Stimulated activated CD8-positive, alpha-beta memory T cell treated with anti-CD3 and anti-CD28 coated beads, Interleukin-7, amount 100 ng/mL, for 4 hours (primary cell): ENCODE measurements at places on chromosomes 7 and 10.

DNA sequence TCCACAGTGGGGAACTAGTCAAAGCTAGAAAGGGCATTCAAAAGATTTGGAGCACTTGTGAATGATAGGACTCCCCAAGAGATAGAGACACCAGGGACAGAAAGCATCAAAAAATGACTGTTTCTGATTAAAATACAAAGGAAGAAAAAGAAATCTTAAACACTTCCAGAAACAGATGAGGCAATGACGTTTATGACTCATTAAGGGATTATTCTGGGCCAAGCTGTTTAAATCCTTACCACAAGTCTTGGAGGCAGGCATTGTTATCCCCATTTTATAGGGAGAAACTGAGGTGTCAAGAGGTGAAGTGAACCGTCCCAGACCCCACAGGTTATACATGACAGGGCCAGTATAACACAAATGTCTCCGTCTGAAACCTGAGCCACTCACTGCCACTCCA is 68.3 kb upstream of the AMPH start:
- no peak for DNase-seq

- DNase-seq = no peak
These were observed 50.0 kb downstream of the VWA2 start for GRCh38 chr10:114289096-114289436.

DNA sequence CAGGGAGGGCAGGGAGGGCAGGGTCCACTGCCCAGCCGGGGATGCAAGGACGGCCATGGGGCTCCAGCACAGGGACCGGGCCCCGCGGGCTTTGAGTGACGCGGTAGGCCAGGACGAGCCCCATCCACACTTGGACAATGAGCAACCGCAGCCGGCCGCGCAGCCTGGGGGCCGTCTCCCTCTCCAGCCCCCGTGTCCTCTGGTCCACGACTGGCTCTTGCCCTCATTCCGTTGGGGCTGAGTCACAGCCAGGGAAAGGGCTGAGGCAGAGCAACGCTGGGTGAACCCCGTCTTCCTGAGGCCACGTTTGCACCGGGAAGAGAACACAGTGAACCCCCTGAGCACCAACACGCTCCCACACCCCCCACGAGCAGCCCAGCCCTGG is 23.7 kb downstream of the SHH start:
- no peak for DNase-seq

DNA sequence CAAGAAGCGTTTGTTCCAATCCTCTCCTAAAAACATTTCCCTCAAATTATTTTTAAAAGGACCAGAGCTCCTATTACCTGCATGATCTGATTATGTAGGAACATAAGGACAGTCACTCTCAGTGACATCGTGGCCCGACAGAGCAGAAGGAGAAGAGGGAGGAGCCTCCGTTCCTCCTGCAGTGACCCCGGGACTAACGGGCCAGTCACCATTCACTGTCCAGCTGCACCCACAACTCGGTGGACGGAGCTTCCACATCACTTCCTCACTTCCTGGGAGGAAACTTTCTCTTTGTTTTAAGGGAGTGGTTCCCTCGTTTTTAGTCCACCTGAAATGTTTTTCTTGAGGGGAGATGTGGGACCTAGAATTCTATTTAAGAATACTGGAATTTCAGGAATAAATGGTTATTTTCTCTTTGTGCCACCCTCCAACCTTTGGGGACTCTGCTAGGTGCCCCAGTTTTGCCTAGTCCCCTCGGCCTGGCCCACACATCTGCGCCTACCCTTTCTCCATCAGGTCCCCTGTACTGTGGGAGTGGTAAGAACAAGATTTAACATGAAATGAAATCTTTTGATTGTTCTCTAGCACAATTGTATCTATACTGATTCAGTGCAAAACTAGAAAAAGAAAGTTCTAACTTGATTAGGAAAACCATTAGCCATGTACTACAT is 173.5 kb upstream of the RNF32 start:
- no peak for DNase-seq

DNA sequence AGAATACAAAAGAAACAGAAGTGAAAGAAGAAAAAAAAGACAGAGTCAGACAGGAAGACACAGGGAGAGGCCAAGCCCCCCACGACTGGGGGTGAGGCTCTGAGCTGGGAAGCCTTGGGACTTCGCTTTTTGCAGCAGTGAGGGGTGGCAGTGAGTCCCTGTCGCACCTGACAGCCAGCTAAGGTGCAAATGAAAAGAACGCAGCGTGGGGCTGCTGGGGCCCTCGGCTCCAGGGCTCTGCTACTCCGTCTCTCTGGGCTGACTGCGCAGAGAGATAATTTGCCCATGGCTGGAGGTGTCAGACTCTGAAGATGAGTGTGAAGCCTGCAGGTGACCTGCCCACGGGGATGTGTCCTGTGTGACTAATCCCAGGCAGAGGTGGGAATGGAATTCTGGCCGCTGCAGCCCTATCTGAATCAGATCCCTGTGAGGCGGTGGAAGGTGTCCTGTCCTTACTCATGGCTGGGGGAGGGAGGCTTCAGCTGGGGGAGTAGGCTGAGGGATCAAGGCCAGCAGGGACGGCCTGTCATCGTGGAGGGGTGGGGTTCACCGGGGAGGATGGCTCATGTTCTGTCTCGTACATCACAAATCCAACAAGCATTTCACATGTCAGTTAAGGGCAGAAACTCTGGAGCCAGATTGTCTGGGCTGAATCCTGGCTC is 96.4 kb downstream of the SLIT1 start:
- DNase-seq = no peak

GRCh38 chr10:61463035-61463909 is 10.1 kb upstream of the TMEM26 start:
- no peak for DNase-seq

GRCh38 chr10:48444266-48444665 is 137.8 kb downstream of the MAPK8 start:
- DNase-seq = no peak

DNA sequence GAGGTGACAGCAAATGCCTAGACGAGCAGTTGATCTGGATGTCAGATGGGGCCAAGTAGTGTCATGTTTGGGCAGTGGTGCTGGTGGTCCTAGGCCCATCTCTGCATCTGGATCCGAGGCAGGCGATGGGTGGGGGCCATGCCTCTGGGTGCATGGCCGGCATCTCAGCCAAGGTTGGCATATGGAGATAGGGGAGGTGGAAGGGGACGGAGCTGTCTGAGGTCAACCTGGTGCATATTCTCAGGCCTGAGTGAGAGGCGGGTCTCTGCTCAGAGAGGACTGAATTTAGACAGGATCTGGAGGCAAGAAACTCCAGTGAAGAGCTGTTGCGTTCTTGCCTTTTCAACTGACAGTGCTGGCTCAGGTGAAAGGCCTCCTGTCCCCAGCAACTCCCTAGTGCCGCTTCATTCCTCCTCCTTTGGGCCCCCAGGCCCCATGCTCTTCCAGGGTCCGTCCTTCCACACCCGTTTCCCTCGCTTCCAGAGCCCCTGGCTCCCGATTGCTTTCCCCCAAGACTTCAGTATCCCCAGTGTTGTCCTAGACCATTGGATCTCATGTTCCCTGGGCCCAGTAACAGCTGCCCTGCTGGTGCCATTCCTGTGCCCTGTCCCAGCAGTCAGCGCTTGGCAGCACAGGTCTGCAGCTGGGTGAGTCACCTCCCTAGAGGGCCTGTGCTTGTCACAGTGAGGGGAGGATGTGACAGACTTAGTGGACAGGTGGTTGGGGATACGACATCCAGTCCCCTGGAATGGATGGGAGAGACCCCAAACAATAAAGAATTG is 32.6 kb downstream of the GBX1 start:
- DNase-seq = no peak

DNA sequence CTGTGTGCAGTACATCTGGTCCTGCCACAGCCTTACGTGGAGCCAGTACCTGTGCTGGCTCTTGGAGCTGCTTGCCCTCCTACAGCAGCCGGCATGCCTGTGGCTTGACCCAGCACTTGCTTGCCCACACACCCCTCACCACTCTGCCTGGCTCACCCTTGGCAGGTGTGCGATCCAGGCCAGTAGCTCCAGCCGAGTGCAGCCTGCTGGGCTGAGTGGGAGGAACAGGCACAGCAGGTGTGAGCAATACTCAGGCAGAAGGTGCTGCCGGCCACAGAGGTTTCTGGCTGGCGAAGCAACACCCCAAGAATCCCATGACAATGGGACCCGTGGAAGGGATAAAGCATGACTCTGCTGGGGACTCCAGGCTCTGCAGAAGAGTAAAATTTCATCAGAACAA is 173.5 kb upstream of the ADCY1 start:
- no peak for DNase-seq

DNA sequence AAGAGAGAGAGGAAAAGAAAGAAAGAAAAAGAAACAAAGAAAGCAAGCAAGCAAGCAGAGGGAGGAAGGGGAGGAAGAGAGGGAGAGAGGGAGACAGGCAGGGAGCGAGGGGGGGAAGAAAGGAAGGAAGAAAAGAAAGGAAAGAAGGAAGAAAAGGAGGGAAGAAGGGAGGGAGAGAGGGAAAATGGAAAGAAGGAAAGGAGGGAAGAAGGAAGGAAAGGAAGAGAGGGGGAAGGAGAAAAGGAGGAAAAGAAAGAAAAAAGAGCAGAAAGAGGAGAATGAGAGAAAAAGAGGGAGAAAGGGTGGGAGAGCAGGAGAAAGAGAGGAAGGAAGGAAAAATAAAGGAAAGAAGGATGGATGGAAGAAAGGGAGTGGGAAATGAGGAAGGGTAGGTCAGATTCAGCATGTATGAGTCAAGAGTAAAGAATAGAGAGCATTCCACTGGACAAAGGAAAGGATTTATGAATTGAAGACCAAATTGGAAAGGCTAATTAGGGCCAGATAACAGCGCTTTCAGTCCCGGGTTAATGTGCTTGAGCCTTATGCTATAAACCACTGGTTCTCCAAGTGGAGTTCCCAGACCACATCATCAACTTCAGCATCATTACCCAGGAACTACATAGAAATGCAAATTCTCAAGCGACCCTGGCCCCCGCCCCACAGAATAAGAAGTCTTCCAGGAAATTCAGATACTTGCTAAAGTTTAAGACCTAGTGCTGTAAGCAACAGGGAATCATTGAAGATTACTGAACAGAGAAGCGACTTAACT is 85.1 kb downstream of the C10orf90 start:
- DNase-seq = no peak

- no peak for DNase-seq
These were observed 24.4 kb downstream of the ASNS start for GRCh38 chr7:97847791-97848190.

DNA sequence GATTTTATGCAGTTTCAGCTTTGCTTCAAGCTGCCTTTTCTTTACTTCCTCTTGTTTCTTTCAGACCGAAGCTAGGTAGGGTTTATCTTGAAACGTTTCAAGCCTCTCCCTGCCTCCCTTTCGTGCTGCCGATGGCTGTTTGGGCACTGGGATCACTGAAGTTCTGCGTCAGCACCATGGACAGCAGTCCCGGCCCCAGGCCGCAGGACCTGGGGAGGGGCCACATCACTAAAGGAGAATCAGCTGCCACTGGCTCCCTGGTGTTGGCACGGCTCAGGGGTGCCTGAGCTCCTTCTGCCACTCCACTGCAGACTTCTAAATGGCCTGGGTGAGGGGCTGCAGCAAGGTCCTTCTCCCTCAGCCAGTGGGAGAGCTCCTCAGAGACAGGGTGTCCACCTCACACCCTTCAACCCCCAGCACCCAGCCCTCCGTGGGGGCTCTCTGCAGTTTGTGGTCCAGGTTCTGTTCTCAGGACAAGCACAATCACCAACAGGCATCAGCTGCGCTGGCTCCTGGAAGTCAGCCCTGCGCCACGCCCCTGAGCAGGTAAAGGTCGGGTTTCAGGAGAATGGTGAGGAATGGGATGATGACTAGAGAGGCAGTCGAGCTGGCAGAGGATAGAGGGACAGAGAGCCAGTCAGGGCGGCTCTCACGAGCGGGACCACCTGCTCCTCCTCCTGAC is 387.2 kb downstream of the TCERG1L start:
- DNase-seq = no peak

DNA sequence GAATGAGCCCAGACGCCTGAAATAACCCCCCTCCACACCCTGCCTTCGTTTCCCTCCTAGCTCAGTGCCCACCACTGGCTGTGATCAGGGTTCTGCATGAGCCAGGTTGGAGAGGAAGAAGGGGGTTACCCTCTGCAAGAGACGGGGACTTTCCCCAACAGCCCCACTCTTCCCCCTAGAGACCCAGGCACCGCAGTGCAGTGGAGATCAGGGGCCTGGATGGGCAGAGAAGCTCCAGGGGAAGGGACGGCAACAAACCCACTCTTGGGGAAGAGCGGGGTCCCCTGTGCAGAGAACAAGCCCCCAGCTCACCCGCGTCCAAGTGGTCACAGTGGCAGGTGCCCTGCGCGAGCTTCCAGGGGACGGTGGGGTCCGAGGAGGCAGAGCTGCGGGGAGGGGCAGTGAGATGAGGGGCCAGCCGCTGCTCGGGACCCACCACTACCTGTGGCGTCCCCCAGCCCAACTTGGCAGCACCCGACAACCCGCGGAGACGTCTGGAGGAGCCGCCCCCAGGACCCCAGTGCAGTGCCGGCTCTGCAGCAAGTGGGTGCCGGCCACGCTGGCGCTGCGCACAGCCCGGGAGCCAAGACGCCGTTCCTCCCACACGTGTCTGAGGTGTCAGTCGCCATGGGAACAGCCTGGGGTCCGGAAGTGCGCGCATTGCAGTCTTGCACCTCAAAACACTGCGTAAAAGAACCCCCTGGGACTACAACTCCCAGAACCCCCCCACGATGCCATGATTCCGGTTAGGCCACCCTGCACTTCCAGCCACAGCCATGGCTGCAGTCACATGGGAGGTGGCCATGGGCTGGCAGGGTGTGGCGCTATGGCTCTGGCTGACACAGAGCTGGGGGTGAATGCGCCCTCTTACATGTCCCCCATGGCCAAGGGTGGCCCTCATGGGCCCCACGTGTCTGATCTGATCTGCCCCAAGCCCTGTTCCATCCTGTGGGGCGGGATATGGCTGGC is 45.8 kb upstream of the WIPI2 start:
- peak; percentile 27 for DNase-seq

DNA sequence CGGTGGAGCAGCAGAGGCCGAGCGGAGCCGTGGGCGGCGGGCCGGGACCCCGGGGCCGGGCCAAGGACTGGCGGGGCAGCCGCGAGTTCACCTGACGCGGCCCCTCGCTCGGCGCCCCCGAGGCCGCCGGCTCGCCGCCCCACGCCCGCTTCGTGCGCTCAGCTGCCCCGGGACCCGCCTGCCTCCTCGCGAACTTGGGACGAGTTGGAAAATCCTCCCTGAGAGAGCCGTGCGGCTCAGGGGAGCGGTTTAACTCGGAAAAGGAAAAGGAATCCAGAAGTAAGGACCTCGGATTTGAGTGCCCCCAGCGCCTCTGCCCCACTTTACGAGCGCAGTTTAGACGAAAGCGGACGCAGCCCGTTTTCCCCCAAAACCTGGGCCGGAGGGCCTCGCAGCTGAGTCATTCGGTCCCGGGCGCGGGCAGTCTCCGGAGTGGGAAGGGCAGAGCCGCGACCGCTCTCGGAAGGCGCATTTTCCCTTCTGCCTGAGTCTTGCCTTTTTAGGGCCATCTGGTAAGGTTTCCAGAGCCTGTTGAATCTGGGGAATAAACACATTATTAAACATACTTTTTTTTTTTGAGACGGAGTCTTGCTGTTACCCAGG is 744 bp downstream of the CREM start:
- DNase-seq = peak; percentile 26

DNA sequence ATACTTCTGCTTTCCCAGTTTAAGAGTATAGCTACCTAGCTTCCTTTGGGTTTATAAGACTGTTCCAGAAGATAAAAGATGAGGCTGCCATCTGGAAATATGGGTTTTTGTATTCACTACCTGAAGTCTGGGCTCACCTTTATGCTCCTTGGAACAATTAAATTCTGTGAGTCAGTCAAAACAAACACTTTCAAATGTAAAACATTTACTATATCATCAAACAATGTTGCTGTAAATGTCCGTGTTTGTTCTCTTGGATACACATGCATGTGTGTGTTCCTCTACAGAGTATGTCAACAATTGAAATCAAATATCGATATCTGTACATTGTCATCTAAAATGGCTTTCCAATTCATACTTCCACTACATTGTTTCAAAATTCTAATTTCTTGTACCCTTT is 525.6 kb downstream of the MDFIC start:
- DNase-seq = no peak
